ENCODE measurements at places on chromosomes 2 and 18.

DNA sequence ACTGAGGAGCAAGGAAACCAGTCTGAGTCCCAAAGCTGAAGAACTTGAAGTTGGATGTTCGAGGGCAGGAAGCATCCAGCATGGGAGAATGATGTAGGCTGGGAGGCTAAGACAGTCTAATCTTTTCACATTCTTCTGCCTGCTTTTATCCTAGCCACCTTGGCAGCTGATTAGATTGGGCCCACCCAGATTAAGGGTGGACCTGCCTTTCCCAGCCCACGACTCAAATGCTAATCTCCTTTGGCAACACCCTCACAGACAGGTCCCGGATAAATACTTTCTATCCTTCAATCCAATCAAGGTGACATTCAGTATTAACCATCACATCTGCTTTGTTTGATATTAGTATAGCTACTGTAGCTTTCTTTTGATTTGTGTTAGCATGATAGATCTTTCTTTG lies 27.1 kb downstream of the VRK2 start:
- DNase-seq: no peak

GRCh38 chr2:188518381-188518780 lies 226.7 kb downstream of the GULP1 start:
- no peak for DNase-seq

DNA sequence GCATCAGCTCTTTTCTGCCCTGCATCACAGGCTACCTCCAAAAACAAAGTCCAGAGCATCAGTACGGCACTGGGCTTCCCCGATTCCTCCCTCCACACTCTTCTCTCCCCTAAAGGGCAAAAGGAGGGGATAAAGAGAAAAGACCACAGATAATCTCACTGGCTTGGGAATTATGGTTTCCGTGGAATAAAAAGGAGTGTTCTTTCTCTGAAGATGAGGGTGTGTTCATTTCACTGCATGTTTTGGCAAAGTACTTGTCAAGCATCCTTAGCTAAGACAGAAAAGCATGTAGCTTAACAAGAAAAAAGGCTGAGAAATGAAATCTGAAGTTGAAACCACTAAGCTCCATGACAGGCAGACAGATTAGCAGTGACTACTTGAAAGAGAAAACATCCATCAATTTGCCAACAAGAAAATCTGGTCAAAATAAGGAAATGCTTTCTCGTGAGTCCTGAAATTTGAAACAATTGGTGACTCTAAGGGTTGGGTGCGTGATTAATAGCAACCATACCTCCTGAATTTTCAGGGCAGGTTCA lies 20.6 kb upstream of the DSG3 start:
- DNase-seq: no peak

DNA sequence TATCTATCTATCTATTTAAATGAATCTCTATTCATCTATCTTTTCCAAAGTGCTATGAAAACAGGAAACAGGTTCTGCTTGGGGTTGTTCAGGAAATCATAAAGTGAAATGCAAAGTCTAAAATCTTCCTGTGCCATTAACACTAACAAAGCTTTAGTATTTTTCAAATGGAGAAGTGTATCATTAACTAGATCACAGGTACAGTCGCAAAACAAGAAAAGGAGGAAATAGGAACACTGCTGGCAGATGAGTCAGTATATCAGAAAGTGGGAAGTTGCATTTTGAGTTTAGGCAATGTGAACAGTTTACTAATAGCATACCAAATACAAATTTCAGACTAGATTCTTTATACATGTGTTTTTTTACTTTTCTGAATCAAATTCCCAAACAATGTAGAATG lies 888.5 kb upstream of the FSHR start:
- no peak for DNase-seq

DNA sequence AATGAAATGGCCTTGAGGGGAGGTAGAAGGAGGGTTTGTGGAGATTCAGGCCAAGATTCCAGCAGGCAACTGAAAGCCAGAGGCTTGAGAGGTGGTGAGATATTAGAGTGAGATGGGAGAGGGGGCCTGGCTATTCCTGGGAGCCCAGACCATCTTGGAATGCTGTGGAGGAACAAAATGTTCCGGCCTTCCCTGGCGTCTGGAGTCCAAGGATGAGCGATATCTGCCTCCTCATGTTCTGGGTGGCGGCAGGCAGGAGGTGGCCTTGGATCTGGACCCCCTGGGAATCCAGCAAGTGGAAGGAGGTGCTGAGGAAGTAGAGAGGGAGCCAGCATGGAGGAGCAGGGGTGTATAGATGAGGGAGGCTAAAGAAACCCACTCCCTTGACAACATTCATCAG lies 335.9 kb downstream of the CYP26B1 start:
- DNase-seq: no peak

- DNase-seq: no peak
Measured at GRCh38 chr2:101356521-101356920, 30.8 kb downstream of the CREG2 start.

GRCh38 chr2:6392966-6393365 lies 472.7 kb downstream of the CMPK2 start:
- no peak for DNase-seq

DNA sequence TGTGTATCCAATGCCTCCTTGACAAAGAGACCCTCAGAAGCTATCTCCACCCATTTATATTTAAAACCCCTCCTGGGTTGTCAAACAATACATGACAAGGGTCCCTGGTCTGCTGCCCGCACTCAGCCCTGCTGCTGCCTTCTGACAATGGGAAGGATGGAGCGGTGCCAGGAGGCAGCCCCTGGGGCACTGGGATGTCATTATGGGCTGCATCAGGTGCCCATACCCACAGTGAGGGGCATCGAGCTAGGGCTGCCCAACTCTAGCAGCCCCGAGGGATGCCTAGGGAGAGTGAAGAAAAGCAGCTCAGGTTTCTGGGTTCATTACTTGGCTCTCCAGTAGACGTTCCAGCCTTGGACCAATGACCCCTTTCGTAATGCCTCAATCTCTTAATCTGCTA lies 301.7 kb downstream of the ALK start:
- DNase-seq: no peak

GRCh38 chr18:13539050-13539449 lies 187.3 kb downstream of the FAM210A start:
- DNase-seq: no peak

- no peak for DNase-seq
Measured at GRCh38 chr2:47309472-47309951, 93.4 kb upstream of the MSH2 start.

GRCh38 chr2:85355073-85355410 lies 473 bp downstream of the ELMOD3 start:
- no peak for DNase-seq

GRCh38 chr2:118013724-118014491 lies at the start of gene CCDC93:
Gene CCDC93 (minus strand): TSS chr2:118014070. CDS start chr2:118013995, 75 bp downstream.
- peak; percentile 24 for DNase-seq

DNA sequence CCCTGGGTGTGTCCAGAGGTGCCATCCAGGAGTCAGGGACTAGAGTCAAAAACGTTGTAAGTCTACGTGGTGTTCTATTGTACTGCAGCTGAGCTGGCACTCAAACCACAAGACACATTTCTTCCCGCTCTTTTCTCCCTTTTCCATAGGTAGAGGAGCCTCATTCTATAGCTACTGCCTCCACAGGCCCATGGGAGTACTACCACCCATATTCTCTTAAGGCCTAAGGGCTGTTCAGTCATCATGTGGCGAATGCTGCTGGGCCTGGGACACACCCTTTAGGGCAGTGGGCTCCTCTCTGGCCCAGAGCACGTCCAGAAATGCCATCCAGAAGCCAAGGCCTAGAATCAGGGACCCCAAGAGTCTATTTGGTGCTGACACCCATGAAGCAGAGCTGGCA lies 1271.7 kb downstream of the CNTNAP5 start:
- DNase-seq: no peak

- DNase-seq: no peak
Measured at GRCh38 chr2:195579776-195580555, 77.1 kb upstream of the SLC39A10 start.

DNA sequence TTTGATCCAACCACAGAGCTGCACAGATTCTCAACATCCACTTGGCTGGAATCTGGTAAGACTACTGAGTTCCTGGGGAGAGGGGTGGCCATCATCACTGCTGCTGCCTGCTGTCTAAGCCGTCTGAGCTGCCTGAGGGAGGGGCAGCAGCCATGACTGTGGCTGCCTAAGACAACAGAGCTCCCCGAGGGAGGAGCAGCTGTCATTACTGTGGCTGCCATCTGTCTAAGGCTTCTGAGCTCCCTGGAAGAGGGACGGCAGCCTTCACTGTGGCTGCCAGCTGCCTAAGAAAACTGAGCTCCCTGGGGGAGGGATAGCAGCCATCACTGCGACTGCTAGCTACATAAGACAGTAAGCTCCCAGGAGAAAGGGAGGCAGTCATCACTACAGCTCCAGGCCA lies 584.4 kb downstream of the NR4A2 start:
- no peak for DNase-seq
